RCC 7860 (cell line): ENCODE measurements at places on chromosomes 16 and 17.
A peak's percentile ranks its signal among the peaks of the same experiment; 100 is the strongest.

GRCh38 chr17:72399608-72400487 lies 279.0 kb downstream of the SOX9 start:
- no peak for DNase-seq

GRCh38 chr16:11481987-11482386 lies 104.7 kb downstream of the LITAF start:
- no peak for DNase-seq

GRCh38 chr17:82218349-82219075 lies 5.9 kb upstream of the CCDC57 start:
- no peak for DNase-seq

DNA sequence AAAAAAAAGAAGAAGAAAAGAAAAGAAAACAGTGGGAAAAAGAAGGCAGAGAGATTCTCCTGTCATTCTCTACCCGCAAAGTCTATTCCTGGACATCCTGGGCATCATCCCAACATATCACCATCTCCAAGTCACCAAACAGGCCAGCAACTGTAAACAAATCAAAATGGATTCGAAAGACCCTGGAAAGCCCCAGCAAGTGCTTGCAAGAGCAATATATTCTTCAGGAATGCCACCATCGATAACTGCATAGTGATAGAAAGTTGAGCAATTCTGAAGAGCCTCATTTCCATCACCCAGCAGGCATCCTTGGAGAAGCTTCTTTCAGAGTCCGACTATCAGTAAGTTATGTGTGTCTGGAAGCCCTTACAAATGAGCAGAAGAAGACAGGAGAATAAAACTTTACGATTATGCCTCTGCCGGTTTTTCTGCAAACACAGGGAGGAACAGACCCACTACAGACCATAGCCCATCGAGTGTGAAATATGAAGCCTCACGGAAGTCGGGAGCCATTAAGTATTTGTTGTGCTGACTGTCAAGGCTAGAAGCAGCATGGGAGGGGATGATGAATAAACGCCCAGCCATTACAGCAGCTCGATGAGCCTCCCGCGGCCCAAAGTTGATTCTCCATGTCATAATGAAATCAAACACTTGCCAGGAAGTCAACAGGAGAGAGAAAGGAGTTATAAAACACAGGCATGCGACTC lies 64.5 kb upstream of the SEC14L1 start:
- DNase-seq, result no peak

- DNase-seq, result no peak
Measured at GRCh38 chr17:35057332-35057915, 6.1 kb downstream of the RFFL start.

- DNase-seq, result no peak
Measured at GRCh38 chr17:78131172-78132083, 857 bp downstream of the TMC8 start.

DNA sequence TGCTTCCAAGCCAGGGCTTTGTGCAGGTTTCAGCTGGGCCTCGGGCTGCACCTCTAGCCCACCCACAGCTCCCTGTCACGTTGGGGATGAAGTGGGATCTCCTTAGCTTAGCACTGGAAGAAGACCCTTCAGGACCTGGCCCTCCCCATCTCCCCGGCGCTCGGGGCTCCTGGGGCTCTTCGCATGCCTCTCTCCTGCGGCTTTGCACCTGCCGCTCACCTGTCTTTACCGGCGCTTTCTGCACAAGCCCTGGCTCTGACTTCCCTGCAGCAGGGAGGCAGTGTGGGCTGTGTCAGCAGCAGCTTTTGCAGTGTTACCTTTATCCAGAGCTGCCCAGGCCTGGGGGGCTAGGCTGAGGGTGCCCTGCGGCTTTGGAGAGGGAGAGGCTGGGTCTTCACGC lies 52.3 kb downstream of the NT5M start:
- DNase-seq, result no peak

DNA sequence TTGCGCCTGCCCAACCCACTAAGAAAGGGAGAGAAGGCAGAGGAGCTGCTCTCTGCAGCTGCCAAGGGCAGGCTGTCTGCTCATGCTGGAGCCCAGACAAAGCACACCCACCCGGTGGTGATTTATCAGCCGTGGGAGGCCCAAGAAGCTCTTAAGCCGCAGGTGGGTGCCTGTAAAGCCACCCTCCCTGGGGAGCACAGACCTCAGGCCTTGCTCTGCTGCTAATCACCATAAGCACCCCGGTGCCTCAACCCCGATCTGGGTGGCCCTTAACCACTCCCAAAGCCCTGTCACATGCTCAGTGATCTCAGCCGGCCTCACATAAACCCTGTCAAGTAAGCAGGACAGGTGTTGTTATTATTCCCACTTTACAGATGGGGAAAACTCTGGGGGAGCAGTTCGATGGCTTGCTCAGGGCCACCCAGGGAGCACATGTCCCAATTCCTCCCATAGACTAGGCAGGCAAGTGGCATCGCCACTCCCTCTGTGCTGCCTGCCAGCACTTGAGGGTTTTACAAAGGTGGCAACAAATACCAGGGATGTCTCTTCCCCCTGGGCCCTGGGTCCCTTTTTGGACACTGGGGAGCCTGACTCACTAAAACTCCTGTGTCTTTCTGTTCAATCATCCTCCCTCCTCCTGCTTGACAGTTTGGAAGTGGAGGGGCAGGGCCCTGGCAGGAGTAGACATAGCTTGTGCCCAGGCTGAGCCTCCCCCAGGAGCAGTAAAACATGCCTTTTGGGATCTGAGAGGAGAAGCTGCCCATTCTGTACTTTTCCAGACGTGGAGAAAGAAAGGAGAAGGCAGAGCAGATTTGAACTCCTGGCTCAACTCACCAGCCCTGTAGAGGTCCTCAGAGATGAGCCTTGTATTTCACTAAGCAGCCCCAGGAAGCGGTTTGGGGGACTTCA lies 299.3 kb downstream of the SOX9 start:
- peak; percentile 40 for DNase-seq

GRCh38 chr17:149897-150584 lies 12.7 kb downstream of the SCGB1C2 start:
- no peak for DNase-seq

- peak; percentile 50 for DNase-seq
Measured at GRCh38 chr17:40317345-40317873, 8.4 kb downstream of the RARA start.

DNA sequence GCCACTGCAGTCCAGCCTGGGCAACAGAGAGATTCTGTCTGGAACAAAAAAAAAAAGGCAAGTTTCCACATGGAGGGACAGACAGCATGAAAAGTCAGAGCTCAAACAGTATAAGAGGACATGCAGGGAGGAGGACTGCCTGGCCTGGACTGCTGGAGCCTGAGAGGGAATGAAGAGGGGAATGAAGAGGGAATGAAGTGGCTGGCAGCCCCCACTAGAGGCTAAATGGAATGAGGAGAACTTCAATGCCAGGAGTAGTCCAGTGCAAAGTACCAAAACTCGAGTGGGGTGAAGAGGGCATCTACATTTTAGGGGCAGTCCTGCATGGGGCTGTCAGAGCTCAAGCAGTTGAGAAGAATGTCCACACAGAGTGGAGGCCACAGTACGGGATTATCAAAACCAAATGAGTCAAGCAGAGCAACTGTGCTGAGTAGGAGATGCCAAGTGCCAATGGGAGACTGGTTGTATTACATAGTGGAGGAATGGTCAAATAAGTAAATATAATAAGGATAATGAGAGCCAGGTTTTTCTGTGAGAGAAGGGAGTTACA lies 22.9 kb downstream of the IKZF3 start:
- no peak for DNase-seq

DNA sequence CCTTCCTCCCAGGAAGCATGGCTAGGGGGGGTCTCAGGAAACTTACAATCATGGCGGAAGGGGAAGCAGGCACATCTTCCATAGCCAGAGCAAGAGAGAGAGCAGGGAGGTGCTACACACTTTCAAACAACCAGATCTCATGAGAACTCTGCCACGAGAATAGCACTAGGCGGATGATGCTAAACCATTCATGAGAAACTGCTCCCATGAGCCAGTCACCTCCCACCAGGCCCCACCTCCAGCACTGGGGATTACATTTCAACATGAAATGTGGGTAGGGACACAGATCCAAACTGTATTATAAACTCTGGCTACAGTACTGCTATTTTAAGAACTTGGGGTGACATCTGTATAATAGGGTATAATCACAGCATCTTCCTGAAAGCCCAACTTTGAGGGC lies 83.1 kb upstream of the CACNG5 start:
- no peak for DNase-seq

- DNase-seq, result peak; percentile 20
Measured at GRCh38 chr16:85302018-85302847, 190.0 kb upstream of the CIBAR2 start.

DNA sequence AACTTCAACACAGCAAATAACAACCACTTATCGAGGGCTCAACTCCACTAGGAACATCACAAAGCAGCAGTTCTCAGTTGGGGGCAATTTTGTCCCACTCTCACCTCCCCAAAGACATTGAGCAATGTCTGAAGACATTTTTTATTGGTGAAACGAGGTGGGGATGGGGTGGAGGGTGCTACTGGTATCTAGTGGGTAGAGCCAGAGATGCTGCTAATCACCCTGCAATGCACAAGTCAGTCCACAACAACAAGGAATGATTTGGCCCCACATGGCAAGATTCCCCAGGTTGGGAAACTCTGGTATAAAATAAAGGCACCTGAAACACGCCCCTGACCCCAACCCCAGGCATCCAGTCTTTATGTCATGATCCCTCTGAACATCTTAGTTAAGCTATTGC lies 33.3 kb downstream of the TLE7 start:
- no peak for DNase-seq

GRCh38 chr17:81586096-81586495 lies 33.9 kb upstream of the FAAP100 start:
- no peak for DNase-seq

- DNase-seq, result no peak
Measured at GRCh38 chr17:4591529-4591928, 7.2 kb downstream of the SMTNL2 start.

- DNase-seq, result no peak
Measured at GRCh38 chr17:57484081-57484666, 227.9 kb downstream of the MSI2 start.

GRCh38 chr17:53543472-53543871 lies 279.3 kb upstream of the KIF2B start:
- DNase-seq, result no peak

- DNase-seq, result peak; percentile 28
Measured at GRCh38 chr17:15262291-15263205, 2.6 kb downstream of the PMP22 start.

- no peak for DNase-seq
Measured at GRCh38 chr17:32111141-32111771, 31.0 kb upstream of the RHOT1 start.

DNA sequence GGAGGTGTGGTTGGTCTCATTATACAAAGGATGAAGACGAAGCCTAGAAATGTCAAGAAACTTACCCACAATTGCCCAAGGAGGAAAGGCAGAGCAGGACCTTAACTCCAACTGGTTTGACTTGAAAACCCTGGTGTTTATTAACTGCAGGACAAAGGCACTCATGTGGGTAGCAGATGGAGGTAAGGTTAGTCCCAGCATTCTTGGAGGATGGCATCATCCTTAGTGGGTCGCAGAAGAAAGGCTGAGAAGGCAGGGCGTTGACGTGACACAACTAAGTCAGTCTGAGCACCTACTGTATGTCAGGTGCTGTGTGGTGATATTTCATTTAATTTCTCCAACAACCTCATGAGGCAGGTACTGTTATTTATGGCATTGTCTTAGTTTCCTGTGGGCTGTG lies 101.3 kb downstream of the HAPSTR1 start:
- peak; percentile 17 for DNase-seq

GRCh38 chr16:61007694-61008093 lies 1028.5 kb downstream of the CDH8 start:
- no peak for DNase-seq

- DNase-seq, result no peak
Measured at GRCh38 chr17:75524269-75524969, 1.1 kb upstream of the LLGL2 start.

GRCh38 chr16:9128346-9129342 lies 37.2 kb downstream of the HAPSTR1 start:
- DNase-seq, result no peak
